ENCODE measurements at places on chromosomes 2 and 18. TPM values are rescaled to one million over a fixed set of nuclear protein-coding genes. Genes with fewer than 3 reads are reported as not detected.

The ANKRD30B gene
- not detected for total RNA-seq

The RAPH1 gene
- total RNA-seq: 7.7 TPM

The SERPINB4 gene
- not detected for total RNA-seq

The IL1R2 gene
- total RNA-seq: 0.57 TPM

The STEAP3 gene
- 67.8 TPM for total RNA-seq

The UGT1A3 gene
- not detected for total RNA-seq

The CROCC2 gene
- not detected for total RNA-seq

The LAPTM4A gene
- total RNA-seq: 21.3 TPM

The ITGA6 gene
- 345 TPM for total RNA-seq

The CPLX4 gene
- total RNA-seq: not detected

The DAPL1 gene
- total RNA-seq: not detected

The SIX3 gene
- not detected for total RNA-seq

DNA sequence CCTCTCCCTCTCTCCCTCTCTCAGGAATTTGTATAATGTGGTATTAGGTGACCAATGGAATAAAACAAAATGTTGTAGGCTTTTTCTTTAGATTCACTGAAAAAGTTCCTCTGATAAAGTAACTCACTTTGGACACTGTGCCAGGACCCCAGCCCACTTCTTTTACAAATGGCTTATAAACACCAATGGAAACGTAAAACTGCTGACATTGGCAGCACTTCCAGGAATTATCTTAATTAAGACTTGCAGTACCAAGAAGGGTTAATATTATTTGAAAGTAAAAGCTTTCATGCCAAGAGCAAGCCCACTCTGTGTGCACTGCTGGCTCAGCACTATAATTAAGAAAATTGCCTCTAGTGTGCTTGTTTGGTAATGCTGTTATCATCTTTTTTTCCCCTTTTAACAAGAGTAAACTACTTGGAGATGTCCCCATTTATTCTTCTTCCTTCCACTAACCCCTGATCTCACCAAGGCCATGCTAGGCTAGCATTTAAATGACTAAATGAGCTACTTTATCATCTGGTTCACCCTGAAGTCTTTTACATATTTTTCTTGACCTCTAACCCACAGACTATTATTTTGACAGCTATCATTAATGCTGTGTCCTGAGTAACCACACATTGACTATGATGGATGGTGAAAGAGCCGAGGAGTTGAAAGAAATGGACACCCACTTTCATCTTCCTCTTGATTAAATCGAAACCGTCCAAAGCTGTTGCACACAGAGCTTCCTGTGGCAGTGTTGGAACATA lies 232.2 kb upstream of the ETAA1 start:
- no peak for DNase-seq

- peak; percentile 46 for DNase-seq
These were observed 241.0 kb downstream of the FSIP2 start for GRCh38 chr2:185979546-185980071.

- DNase-seq: peak; percentile 99
These were observed at the start of gene ALS2 for GRCh38 chr2:201780674-201781493. ALS2 (minus strand) TSS chr2:201780933; CDS start chr2:201768885, 12,048 bp downstream.

DNA sequence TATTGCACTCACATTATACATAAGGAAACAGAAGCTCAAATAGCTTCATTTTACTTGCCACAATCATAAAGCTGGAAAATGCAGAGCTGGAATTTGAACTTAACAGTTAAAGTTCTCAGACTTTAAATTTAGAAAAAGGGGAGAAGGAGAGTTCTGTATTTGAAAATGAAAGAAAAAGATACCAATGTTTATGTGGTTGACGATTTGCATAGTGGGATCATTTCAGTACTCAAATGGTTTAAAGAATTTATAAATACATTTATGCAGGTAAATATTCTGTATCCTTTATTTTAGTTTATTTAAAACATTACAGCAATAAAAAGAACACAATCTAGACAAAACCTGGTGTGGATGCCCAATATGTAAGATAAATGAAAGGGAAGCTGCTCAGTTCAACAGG lies 25.5 kb upstream of the STAT4 start:
- no peak for DNase-seq

DNA sequence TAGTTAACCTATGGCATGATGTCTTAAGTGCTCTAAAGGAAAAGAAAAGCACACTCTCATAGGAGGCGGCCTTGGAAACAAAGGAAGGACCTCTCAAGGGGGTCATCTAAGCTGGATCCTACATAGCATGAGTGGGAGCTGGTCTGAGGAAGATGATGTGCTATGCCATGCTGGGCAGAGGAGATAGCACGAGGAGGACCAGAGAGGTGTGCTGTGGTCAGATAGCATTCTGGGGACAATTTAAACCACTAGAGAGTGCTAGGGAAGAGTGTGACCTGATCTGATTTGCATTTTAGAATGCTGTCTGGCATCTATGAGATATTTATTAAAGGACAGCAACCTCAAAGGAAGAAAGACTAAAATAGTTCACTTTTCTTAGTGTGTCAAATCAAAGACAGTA lies 910.1 kb upstream of the CELF4 start:
- DNase-seq: no peak

- no peak for DNase-seq
These were observed 302.2 kb upstream of the MAP2 start for GRCh38 chr2:209121691-209122090.

DNA sequence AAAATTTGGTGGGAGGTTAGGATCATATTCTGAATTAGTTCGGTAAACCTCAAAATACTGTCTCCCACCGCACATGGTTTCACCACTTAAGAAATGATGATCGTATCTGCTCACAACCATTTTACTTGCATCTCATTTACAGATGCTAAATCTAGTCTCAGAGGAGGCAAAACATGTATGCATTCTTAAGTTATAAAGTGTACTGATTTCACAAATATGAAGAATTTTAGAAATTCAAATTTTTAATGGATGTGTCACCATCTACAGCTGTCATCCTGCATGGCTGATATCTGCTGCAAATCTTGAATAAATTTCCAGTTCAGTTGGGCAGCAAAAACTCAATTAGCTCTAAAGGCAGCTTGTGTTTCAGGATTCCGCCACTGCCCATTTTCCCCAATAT lies 243.3 kb upstream of the KCNJ3 start:
- DNase-seq: peak; percentile 4

- no peak for DNase-seq
These were observed 182.4 kb upstream of the ARL4C start for GRCh38 chr2:234679301-234679740.

GRCh38 chr2:67733517-67733916 lies 329.3 kb downstream of the C1D start:
- DNase-seq: peak; percentile 49

- peak; percentile 14 for DNase-seq
These were observed 17.0 kb downstream of the COL4A4 start for GRCh38 chr2:227147023-227147422.

GRCh38 chr18:41886126-41886807 lies 68.8 kb upstream of the PIK3C3 start:
- no peak for DNase-seq

GRCh38 chr18:31225668-31226067 lies 63.0 kb upstream of the DSC1 start:
- peak; percentile 50 for DNase-seq

- DNase-seq: peak; percentile 14
These were observed 310.8 kb downstream of the ERBB4 start for GRCh38 chr2:212227755-212228154.

- DNase-seq: peak; percentile 22
These were observed 62.5 kb downstream of the RPIA start for GRCh38 chr2:88753833-88754584.

GRCh38 chr2:383888-384287 lies 96.0 kb upstream of the ALKAL2 start:
- peak; percentile 61 for DNase-seq

- no peak for DNase-seq
These were observed 33.8 kb upstream of the TMEM247 start for GRCh38 chr2:46445556-46445955.

All from HT1080 (cell line).